ENCODE measurements at places on chromosomes 12 and 14. TPM values are rescaled to one million over a fixed set of nuclear protein-coding genes. Genes with fewer than 3 reads are reported as not detected.

The IL23A gene
- 11.3 TPM for polyA plus RNA-seq

The NUAK1 gene
- polyA plus RNA-seq: not detected

The ANO2 gene
- not detected for polyA plus RNA-seq

The SCFD1 gene
- polyA plus RNA-seq: 71.3 TPM

GRCh38 chr12:117523971-117524370, 162.5 kb upstream of the NOS1 start:
- DNase-seq: no peak

- DNase-seq: no peak
Observed at GRCh38 chr12:79911889-79912656, 22.8 kb downstream of the PPP1R12A start.

DNA sequence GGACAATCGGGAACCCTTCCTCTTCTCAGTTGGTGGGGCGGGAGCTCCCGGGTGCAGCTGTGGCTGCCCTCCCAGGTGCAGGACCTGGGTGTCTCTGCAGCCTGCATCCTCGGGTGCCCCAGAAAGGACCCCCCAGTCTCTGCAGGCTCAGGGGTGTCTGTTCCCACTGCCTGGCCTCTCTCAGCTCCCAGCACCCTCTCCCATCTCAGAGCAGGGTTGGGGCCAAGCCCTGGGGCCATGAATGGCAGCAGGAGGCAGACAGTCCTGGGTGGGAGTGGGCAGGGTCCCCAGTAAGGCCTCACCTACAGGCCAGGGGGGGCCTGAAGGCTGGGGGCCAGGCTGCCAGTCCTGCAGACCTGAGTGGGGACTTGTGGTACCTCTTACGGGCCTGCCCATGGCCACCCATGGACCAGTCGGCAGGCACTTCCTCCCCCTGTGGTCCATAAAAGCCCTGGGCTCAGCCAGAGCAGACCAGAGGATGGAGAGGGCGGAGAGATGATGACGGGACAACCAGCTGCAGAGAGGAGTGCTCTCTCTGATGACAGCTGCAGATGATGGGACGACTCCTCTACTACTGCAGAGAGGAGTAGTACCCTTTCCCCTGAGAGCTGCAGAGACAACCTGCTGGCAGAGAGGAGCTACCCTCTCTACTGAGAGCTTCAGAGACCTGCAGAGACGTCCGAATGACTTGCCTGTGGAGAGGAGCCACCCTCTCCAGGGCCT, 26.6 kb downstream of the TCHP start:
- no peak for DNase-seq

DNA sequence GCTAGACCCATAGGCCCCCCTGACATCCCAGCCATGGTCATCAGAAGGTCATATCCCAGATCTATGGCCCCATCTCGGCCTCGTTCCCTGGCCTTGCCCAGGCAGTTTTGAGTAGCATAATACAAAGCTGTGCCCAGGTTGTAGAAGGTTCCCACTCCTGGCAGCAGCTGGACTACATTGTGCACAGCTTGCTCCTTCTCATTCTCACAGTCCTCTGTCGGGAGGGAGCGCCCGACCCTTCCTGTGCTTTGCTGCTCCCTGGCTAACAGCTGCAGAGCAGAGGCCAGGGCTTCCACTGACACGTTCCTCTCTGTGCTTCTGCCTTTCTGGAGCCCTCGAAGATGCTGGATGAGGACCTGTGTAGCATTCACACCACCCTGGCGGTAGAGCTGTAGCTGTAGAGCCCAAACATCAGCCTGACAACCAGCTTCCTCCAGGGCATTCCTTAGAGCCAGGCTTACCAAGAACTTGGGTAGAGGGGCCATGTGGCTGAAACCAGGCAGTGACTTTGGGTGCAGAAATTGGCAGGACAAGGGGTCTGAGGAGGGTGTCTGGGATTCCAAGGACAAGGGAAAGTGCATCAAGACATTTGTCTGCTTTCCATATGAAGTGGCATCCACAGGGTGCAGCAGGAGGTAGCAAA, 1.0 kb downstream of the APOF start:
- DNase-seq: no peak

All from naive B cell (primary cell).